Nucleus accumbens (tissue), 56 donors: ENCODE measurements at places on chromosomes 11 and 22.
A peak's percentile ranks its signal among the peaks of the same experiment; 100 is the strongest.

DNA sequence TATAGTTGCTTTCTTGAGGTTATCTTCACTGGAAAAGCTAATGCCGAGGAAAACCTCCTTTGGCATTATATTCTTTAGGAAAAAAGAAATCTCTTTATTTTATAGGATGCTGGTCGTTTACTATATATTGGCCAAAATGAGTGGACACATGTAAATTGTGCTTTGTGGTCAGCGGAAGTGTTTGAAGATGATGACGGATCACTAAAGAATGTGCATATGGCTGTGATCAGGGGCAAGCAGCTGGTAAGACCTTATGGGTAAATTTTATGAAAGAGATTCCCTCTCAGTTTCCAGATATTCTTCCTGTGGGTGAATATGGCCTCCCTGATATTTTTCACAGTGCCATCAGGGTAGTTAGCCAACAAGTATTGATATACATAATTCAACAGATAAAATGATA is 29.4 kb upstream of the TTC36 start:
- no peak for DNase-seq

GRCh38 chr22:22598144-22598543 is 39.1 kb upstream of the PRAME start:
- no peak for DNase-seq

- DNase-seq = no peak
Observed at GRCh38 chr11:84234011-84234410, 947.8 kb upstream of the CCDC90B start.

- DNase-seq = no peak
Observed at GRCh38 chr22:22022255-22022840, 39.8 kb upstream of the TOP3B start.

DNA sequence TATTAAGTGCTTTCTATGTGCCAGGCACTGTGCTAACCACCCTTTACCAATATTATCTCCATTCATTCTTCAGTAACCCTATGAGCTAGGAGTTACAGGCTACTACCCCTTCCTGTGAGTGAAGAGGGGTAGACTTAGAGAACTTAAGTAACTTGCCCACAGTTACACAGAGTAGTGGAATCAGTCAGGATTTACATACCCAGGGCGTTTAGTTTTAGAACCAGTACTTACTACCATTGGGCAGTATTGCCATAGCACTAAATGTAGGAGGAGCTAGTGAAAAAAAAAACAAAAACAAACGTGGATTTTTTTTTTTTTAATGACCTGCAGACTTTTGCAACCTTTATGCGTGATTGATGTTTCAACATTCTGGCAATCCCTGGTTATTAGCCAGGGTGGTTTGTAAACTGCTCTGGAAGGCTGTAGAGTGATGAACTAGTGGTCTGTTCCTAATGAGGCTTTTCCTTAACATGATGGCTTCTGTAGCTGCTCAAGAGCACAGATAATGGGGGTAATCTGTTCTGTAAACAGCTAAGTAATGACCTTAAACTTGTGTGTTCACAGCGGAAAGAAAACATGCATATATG is 11.4 kb downstream of the TBCEL start:
- no peak for DNase-seq

- no peak for DNase-seq
Observed at GRCh38 chr22:50299785-50300619, 7.4 kb downstream of the PLXNB2 start.

DNA sequence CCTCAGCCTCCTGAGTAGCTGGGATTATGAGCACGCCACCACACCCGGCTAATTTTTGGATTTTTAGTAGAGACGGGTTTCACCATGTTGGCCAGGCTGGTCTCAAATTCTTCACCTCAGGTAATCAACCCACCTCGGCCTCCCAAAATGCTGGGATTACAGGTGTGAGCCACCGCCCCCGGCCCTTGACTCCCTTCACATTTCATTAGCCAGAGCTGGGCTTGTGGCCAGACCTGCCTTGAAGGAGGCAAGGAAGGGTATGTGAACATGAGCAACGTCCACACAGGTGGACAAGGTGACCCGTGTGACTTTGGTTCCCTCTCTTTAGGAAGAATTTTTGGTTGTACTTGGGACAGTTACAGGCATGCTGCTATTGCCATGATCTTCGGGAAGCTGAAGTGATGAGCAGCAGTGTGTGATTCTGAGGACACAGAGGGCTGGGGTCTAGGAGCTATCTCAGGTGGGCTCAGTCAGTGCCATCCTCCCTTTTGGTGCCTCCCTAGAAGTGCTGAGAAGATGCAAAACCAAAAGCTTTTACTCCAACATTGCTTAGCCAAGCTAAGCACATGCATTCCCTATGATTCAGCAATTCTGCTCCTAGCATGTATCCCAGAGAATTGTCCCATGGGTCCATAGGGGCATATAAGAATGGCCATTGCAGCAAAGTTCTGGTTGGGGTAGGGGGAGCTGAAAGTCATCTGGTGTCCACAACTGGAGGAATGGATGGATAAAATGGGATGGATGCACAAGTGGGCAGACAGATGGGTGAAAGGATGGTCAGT is 6.1 kb downstream of the AP5B1 start:
- DNase-seq = no peak

DNA sequence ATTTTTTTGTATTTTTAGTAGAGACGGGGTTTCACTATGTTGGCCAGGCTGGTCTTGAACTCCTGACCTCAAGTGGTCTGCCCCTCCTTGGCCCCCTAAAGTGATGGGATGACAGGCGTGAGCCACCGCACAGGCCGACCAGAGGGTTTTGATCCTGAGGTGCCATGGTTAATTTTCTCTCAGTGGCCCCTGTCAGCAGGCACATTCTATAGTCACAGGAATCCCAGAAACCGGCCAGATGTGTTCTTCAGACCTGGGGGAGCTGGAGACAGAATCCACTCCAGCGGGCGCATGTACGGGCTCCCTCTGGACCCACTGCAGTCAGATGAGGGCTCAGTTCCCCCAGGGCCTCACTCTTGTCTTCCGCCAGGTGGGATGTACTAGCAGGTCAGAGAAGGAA is 17.0 kb downstream of the IGLL1 start:
- DNase-seq = no peak

DNA sequence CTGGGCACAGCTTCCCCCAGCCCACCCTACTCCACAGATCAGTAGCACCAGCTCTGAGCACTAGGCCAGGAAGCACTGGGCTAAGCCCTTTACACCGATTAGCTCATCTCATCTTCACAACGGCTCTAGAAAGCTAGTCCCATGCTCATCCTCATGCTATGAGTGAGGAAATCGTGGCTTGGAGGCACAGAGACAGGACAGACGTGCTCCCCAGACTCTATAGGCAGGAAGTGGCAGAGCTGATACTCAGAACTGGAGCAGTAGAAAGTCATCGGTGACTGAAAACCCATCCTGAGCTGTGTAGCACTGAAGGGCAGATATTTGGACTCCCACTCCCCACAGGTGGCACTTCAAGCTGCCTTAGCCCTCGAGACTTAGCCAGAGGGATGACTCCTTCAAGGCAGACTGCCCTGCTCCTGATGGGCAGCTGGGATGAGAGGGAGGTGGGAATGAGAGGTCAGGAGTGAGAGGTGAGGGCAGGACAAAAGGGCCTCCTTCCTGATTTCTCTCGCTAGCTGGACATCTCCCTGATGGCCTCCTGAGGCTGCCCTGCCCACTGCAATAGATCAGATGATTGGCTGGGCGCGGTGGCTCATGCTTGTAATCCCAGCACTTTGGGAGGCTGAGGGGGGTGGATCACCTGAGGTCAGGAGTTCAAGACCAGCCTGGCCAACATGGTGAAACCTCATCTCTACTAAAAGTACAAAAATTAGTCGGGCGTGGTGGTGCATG is 9.7 kb downstream of the CD5 start:
- DNase-seq = no peak

GRCh38 chr11:121575250-121575962 is 122.6 kb upstream of the SORL1-AS1 start:
- DNase-seq = peak; percentile 59

- DNase-seq = no peak
Observed at GRCh38 chr11:114964676-114965214, 286.4 kb downstream of the NXPE2 start.

DNA sequence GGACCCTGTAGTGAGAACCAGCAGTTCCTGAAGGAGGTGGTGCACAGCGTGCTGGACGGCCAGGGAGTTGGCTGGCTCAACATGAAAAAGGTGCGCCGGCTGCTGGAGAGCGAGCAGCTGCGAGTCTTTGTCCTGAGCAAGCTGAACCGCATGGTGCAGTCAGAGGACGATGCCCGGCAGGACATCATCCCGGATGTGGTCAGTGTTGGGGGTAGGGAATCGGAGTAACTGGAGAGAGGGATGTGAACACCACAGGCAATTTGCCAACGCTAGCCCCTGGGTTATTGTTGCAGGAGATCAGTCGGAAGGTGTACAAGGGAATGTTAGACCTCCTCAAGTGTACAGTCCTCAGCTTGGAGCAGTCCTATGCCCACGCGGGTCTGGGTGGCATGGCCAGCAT is 19.9 kb downstream of the MADD start:
- no peak for DNase-seq

DNA sequence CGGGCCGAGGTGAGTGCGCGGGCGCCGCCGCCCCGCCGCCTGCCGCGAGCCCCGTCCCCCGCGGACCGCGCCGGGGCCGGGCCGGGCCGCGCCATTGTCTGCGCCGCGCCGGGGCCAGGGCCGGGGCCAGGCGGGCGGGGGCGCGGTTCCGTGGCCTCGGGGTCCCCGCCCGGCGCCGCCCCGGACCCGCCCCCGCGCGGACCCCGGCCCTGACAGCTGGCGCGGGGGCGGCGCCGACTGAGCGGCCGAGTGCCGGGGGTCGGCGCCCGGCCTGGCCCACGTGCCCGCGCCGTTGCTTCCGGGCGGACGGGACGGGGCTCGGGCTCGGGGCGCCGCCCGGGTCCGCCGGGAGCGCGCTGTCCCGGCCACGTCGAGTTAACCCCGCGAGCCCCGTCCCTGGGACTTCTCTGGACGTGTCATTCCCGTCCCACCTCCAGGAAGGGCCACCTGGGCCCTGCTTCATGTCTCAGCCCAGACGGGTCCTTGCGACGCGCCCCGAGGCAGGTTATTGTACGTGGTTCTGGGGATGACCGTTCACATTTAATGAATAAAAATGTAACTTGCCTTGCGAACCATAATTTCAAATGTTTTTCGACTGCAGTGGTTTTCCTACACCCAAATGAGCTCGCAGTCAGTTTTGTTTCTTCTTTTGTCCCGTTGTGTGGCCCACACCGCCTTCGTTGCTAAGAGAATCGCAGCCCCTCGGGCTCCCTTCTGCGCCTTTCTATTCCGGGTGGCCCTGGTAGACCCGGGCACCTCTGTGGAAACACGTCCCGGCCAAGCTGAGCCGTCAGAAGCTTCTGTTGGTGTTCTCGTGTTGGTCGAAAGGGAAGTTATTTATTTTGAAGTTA is 562 bp downstream of the ZBED4 start:
- DNase-seq = peak; percentile 46

- no peak for DNase-seq
Observed at GRCh38 chr11:12176410-12176809, 66.0 kb downstream of the MICAL2 start.

DNA sequence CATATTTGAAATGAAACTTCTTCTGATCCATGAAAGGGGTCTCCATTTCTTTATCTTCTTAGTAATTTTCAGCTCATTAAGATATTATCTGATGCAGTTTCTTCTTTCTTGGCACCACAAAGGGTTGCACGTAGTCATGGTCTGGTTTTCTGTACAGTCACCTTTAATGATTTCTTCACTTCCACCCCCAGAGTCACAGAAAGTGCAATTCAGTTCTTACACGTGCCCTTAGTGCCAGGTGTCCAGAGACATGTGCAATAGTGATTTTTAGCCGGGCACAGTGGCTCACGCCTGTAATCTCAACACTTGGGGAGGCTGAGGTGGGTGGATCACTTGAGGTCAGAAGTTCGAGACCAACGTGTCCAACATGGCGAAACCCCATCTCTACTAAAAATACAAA is 202.8 kb upstream of the MTNR1B start:
- DNase-seq = no peak

- no peak for DNase-seq
Observed at GRCh38 chr22:46362203-46362933, 26.9 kb downstream of the TRMU start.

DNA sequence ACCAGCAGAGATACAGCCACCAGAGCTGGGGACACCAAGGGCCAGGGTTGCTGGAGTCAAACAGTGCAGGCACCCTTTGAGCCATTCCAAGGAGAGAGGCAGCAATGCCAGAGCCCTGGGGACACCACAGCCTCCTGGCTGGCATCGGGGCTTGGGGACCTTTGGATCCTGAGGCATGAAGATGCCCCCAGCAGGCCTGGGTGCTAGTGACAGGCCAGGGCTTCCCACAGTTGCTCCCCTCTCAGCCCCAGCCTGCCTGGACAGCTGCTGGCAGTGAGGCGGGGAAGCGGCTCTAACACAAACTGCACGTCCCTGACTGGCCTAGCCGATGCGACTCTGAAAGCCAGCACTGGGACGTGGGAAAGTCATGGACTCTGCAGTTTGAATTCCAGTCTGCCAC is 2.7 kb downstream of the CD5 start:
- DNase-seq = no peak

- DNase-seq = no peak
Observed at GRCh38 chr22:34842630-34843029, 223.3 kb upstream of the ISX start.

DNA sequence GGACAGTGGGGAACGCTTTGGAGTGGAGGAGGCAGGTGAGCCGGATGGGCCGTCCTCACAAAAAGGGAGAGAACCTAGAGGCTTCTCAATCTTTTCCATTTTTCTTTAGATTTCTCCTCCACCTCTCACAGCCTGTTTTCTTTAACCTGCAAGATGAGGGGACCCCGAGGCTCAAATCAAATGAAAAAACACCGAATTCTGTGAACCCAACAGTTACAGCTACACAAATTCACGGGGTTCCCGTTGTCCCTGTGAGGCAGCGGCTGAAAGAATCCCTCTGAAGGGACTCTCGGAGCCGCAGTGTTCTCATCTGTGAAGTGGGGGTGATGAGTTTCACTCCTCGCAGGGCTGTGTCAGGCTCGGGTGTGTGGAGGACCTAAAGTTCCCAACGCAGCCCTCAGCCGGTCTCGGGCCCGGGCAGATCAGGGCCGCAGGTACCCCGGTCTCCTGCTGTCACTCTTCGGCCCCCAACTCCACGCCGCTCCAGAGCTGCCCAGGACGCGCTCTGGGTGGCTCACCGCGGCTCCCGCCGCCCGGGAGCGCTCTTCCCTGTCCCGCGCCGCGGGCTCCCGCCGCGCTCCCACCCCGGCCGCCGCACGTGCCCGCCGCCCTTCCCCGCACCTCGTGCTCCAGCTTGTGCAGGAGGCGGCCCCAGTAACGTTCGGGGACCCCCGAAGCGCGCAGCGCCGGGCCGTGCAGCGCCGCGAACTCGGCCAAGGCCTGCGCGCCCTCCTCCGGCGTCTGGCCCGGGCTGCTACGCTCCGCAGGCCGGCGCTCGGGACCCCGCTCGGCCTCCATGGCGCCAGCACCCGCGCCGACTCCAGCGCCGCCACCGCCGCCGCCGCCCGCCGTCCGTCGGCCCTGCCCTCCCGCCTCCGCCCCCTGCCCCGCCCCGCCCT is at the start of gene TTLL12:
TSS of gene TTLL12 (minus strand) at position 863 of the 899 bp plus-strand sequence. CDS start at position 798, 65 bp downstream.
- peak; percentile 46 for DNase-seq
